Urothelium cell line (cell line): ENCODE measurements at places on chromosomes 5 and 9.
A peak's percentile ranks its signal among the peaks of the same experiment; 100 is the strongest.

DNA sequence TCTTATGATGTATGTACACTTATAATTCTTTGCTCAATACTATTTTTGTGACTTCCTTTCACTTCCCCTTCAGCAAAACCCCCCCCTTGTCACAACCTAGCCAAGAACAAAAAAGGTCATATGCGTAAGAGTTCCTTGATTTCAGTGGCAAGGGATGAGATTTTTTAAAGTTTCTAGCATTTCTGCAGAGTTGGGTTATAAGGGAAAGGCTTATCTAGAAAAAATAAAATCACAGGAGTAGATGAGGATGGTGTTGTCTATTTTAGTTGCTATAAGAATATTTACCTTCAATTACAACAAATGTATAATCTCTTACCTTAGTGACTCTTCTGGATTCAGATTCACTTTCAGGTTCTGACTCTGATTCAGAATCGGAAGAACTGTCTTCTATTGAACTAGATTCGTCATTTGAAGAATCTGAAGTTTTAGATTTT lies 184.6 kb downstream of the AP3B1 start:
- no peak for DNase-seq

DNA sequence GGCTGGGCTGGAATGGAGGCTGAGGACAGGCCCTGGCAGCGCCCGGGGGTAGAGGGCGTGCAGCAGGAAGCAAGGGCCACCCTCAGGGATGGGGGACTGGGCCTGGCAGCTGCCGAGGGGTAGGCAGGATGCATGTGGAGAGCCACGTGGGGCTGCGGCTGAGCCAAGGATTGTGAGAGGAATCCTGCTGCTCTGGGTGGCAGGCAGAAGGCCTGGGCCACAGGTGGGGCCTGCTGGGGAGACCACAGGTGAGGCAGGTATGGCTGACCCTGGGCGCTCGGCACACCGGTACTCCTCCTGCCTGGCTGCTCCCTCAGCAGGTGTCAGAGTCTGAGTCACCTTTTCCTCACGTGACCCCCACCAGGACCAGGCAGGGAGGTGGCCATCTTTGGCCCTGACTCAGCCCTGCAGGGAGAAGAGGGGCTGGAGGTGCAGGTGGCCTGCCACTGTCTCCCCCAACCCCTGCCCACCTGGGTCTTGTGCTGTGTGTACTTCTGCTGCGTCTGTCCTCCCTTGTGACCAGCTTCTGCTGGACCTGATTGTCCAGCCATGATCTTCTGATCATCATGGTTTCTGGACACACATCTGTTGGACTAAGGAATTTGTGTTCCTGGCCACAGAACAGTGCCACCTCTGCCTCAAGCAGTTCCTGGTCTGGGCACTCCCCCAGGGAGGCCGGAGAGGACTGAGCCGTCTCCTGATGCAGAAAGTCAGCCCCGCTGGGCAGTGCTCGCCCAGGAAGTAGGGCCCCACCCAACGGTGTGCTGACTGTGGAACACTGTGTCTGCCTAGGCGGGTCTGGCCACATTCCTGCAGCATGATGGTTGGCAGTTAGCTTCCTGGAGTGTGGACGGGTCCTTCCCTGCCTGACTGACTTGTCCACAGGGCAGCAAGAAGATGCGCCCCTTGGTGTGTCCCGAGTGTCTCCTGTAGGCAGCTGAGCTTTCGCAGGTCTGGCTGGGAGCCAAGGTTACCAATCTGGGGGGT lies 6.4 kb downstream of the ARRDC1 start:
- DNase-seq: peak; percentile 86

GRCh38 chr9:8486095-8486494 lies 686.5 kb upstream of the DMAC1 start:
- DNase-seq: peak; percentile 1

DNA sequence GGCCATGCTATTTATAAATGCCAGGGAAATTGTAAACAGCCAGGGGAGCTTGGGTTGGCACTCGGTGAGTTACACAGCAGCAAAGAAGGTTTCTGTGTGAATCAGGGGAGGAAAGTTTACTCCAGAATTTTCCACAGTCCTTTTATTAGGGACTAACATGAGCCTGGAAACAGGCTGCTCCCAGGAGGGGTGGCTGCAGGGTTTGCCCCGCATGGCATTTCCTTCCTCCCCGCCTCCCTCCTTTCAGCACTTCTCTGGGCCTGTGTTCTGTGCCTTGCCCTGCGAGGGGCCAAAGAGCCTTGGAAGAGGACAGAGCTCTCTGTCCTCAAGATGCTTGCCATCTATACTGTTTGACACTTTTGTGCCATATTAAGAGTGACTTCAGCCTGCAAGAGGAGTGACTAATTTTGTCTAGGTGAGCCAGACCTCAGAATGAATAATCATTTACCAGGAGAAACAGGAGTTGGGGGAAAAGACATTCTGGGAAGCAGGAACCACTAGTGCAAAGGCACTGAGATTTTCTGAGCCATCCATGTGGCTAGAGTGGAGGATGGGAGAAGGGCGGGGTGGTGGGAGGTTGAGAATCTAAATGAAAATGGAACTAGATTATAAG lies 1.8 kb downstream of the GSN start:
- no peak for DNase-seq

GRCh38 chr9:73441890-73442818 lies 290.5 kb downstream of the ANXA1 start:
- peak; percentile 22 for DNase-seq
